Activated naive CD8-positive, alpha-beta T cell treated with anti-CD3 and anti-CD28 coated beads, Interleukin-2, amount 10 ng/mL, durations not matched to agents 7 days and 5 days (primary cell): ENCODE measurements at places on chromosomes 12 and 14. TPM values are rescaled to one million over a fixed set of nuclear protein-coding genes. Genes with fewer than 3 reads are reported as not detected.

Gene PARPBP
- 19.0 TPM for total RNA-seq

Gene SIX6
- not detected for total RNA-seq

Gene LTBP2
- total RNA-seq = 1.1 TPM

Gene DHRS2
- total RNA-seq = not detected

Gene COL2A1
- not detected for total RNA-seq

Gene NOS1
- total RNA-seq = not detected

Gene KRT82
- total RNA-seq = not detected

Gene LRTM2
- total RNA-seq = not detected

Gene DYNLL1
- total RNA-seq = 153 TPM

Gene MRPL51
- total RNA-seq = 169 TPM

Gene JAG2
- total RNA-seq = 1.8 TPM
